ENCODE measurements at places on chromosomes 13 and 19.

GRCh38 chr13:28495538-28496187 is 735 bp upstream of the FLT1 start:
- DNase-seq, result no peak

DNA sequence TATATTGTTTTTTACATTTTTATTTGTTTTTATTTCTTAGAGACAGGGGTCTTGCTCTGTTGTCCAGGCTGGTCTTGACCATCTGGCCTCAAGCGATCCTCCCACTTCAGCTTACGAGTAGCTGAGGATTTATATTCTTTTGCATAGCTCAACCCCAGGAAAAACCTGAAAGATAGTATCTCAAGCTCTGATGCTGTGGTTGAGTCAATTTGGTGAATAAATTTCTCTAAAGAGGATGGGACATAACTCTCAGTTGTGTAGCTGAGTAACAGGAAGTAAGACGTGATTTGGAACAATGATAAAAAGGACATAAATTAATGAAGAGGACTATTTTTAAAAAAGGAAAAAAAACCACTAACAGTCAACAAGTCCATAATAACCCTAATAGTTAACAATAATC is 79.8 kb upstream of the TNFSF11 start:
- no peak for DNase-seq

GRCh38 chr13:72253754-72254153 is 386.8 kb upstream of the DACH1 start:
- no peak for DNase-seq

GRCh38 chr19:29836409-29836825 is 24.6 kb downstream of the CCNE1 start:
- no peak for DNase-seq
